ENCODE measurements at places on chromosomes 1 and 21.
A peak's percentile ranks its signal among the peaks of the same experiment; 100 is the strongest.

DNA sequence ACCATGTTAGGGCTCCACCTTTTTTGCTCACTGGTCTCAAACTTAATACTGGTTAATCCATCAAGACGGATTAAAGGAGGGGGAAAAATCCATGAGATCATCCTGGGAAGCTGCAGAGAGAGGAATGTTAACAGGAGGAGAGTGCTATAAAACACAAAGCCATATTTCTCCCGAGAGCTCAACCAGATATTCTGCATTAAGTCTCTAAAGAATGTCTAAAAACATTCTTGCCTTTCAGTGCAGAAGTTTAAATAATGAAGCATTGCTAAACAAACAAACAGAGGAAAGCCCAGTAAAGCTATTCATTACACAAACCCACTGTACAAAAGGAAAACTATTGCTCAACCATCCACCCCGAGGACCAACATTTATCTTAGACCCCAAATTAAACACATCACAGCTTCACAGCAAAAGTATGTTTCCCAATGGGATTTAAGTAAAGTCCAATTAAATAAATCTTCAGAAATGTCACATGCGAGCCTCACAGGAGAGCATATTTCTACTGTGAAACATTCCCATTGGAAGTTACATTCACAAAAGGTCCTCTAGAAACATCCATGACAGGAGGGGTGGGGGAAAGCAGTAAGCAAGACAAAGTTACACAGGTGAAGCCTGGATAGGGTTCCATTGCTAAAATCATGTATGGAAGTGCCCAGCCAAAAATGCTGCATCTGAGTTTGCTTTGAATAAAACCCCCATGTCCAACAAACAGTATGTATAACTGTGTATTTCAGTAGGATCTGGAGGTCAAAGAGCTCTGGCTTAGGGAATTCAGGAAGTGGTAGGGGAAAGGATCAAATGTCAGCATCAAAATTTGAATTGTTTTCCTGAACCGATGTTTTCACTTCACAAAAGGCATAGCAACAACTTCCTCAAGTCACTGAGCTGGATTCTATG, 23.3 kb downstream of the DUSP10 start:
- DNase-seq, result no peak

DNA sequence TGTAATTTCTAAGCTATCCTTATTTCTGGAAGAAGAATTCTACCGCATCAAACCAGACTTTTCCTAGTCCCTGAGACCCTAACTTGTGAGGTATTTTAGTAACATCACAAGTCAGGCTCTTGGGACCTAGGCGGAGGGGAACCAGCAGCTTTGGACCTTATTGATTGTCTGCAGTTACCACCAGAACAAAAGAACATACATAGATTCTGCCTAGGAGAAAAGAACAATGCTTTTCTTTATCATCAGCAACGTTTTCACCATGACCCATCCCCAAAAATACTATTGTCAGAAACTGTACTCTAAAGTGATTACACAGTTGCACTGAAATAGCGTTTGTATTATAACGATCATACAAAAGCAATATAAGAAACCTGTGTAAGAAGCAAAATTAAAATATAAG, 860.4 kb downstream of the USP25 start:
- no peak for DNase-seq

- DNase-seq, result peak; percentile 44
Observed at GRCh38 chr1:237042892-237043576, 1.1 kb downstream of the RYR2 start.

DNA sequence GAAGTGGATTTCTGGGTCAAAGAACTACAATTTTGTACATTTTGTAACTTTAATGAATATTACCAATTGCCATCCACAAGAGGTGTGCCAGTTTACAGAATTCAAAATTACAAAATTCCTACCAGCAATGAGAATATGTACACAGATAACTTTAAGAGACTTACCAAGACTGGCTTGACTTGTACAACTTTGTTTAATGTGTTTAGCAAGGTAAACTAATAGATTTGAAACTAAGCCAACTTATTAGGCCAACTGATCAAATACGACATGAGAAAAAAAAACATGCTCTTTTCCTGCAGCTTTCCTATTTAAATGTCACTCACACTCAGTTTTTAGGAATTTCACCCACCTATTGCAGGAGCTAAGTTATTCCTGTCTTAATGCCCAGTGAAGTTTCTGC, 11.4 kb downstream of the EXOC8 start:
- no peak for DNase-seq

DNA sequence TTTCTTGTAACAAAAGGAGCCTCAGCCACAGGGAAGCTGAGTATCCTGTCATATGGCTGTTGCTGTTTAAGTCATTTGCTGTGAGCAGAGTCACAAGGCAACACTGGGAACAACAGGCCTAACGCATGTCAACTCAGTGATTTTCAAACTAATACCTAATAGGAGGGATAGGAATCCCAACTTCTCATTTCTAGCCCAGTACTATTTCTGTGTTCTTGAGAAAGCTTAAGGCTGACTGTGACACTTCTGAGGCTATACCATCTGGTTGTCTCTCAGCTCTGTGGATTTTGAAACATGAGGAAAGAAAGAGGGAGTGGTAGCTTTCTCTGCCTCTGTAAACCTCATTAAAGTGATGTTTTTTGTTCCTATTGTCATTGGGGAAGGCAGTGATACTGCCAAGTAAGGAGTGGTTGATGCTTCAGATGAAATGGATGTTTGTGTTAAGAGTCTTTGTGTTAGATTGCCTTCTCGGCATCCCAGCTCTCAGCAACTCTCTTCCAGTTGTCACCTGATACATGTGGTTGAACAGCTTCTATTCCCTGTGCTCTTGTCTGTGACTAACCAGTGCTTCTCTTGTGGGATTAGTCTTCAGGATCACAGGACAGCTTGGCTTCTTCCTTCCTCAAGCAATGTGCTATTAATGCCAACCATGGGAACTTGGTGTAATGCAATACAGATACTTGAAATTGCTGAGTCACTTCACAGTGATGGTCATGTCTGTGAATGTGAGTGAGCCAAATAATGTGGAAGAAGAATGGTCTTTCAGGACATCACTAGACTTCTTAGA, 166.8 kb upstream of the IVNS1ABP start:
- DNase-seq, result peak; percentile 73

GRCh38 chr1:27872059-27872801, at the start of gene THEMIS2:
THEMIS2 (plus strand) TSS chr1:27872544; CDS start chr1:27872572, 28 bp downstream.
- DNase-seq, result no peak

GRCh38 chr1:20787029-20787839, at the start of gene HP1BP3:
HP1BP3 (minus strand) TSS chr1:20787307; CDS start chr1:20780440, 6,867 bp downstream.
- peak; percentile 74 for DNase-seq

GRCh38 chr1:42977653-42978052, 19.0 kb upstream of the SLC2A1 start:
- no peak for DNase-seq

DNA sequence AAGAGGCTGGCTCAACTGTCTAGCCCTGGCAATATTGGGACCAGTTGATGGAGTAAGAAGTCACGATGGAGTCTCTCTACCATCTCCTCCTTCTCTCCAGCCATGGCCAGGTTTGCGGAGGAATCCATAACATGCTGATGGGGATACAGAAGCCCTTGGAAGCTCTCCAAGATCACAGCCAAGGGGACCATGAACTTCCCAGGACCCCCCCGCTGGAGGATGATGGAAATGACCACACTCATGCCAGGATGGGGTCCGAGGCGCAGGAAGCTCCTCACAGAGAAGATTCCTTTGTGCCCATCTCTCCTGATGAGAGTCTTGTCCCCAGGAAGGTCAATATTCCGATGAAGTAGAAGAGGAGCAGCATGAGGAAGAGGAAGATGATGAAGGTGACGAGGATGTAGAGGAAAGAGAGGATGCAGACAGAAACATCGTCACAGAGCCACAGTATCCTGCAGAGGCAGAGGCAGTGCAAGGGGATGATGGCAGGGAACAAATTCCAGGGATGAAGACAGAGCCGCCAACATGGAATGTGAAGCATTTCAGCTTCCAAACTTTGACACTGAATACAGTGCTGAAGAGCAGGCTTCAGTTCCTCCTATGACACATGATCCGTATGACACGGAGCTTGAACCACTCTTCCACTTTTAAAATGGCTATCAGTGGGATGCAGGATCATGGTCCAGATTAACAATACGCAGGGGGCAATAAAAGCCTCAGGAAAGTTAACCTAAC, 57.9 kb upstream of the EDN2 start:
- no peak for DNase-seq

GRCh38 chr1:90936731-90937130, 85.1 kb downstream of the ZNF644 start:
- DNase-seq, result no peak

GRCh38 chr21:35779690-35780570, 280.4 kb downstream of the SETD4 start:
- no peak for DNase-seq

DNA sequence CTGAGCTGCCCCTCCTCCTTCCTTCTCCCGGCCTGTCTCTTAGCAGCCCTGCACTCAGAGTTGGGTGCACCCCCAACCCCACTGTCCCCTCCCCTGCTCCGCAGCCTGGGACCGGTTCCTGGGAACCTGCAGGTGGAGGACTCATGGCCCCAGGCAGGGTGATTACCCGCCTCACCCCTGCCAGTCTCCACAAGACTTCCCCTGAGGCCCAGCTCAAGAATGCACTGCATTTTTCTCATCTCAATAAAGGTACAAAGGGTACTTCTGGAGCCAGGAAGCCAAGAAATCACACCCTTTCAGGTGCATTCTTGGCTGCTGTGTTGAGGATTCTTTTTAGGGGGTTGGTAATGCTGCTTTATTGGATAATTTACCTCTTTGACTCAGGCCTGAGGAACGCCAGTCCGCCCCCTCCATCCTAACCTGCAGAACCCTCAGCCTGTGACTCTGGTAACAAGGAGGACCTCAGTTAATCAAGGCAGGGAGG, 126.3 kb upstream of the TMPRSS2 start:
- DNase-seq, result no peak

- no peak for DNase-seq
Observed at GRCh38 chr1:160640359-160641123, 6.3 kb downstream of the SLAMF1 start.

DNA sequence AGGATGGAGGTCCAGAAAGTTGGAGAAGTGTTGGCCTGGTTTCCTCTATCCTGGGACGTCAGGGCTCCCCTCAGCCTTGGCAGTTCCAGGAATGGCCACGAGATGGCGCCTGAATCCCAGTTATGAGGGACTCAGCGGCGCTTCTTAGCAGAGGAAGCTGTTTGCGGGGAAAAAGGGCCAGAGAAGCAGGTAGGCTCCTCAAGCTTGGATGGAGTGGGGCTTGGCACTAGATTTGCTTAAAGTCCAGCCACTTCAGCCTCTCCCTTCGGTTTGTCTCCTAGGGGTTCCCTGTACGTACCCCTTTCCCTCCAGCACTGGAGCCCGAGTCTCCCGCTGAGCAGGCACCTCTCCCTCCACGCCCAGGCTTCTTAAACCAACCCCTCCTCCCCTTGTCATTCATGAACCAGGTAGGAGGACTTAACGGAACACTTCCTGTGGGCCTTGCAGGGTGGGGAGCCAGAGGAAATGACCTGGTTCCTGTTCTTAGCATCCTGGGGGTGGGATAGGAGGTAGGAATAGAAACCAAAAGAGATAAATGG, 32.0 kb upstream of the TENT5B start:
- peak; percentile 86 for DNase-seq

- DNase-seq, result no peak
Observed at GRCh38 chr1:94276988-94277434, 39.6 kb upstream of the ARHGAP29 start.

GRCh38 chr1:30414851-30415165, 308.6 kb downstream of the MATN1 start:
- DNase-seq, result no peak

DNA sequence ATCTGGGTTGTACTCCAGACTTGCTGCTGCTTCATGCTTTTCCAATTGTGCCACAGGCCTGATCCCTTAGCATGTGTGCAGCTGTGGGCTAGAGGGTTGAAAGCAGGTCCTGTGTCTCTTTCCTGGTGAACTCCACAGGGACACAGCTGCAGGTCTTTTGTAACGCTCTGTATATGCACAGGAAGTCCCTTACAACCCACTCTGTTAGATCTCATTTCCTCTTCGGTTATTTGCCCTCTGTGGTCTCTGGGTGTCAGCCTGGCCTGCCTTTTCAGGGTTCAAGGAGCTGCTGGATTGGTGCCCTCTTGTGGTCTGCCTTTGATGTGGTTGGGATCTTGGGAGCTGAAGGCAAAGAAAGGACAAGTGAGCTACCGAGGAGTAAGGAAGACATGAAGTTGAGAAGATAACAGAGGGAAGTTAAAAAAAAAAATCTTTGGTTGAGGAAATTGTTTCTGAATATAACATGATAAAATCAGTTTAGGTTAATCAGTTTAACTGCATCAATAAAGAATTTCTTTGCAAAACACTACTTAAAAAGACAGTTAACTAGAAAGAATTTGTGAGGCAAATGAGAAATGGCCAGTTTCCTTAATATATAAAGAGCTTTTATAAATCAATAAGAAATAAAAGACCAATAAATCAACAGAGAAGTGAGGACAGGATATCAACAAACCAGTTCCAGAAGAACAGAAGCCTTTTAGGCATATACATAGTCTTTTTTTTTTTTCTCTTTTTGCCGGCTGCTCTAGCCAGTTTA, 44.1 kb downstream of the UCK2 start:
- DNase-seq, result peak; percentile 17

GRCh38 chr1:19402031-19402813, 83.1 kb downstream of the CAPZB start:
- no peak for DNase-seq

GRCh38 chr1:185257950-185258208, 59.2 kb downstream of the IVNS1ABP start:
- no peak for DNase-seq

- no peak for DNase-seq
Observed at GRCh38 chr1:172322219-172323061, 98.0 kb upstream of the C1orf105 start.

DNA sequence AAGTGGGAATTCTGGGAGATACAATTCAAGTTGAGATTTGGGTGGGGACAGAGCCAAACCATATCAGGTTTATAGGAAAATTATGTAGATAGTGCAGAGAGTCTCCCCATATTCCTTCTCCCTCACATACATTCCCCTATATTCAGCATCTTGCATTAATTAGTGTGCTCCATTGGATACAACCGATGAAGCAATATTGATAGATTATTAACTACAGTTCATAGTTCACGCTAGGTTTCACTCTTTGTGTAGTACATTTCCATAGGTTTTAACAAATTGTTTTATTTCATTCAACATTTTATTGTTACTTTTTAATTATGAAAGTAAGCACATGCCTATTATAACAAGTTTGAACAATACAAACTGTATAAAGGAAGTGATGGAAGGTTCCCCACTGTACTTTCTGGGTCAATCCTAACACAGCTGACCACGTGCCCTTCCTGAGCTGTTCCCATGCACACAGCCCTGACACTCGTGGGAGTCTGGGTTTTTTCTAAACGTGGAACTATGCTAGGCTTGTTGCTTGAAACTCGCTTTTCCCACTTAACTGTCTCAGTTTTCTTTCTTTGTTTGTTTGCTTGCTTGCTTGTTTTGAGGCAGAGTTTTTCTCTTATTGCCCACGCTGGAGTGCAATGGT, 116.8 kb upstream of the TMPRSS2 start:
- DNase-seq, result no peak

GRCh38 chr1:51238034-51238403, 1.9 kb downstream of the RNF11 start:
- peak; percentile 11 for DNase-seq

- no peak for DNase-seq
Observed at GRCh38 chr1:64683419-64683818, 61.5 kb upstream of the RAVER2 start.

- peak; percentile 75 for DNase-seq
Observed at GRCh38 chr1:223102797-223103533, 40.1 kb downstream of the TLR5 start.

All from NCI-H345 (cell line).